ENCODE measurements at places on chromosomes 7 and 10.

DNA sequence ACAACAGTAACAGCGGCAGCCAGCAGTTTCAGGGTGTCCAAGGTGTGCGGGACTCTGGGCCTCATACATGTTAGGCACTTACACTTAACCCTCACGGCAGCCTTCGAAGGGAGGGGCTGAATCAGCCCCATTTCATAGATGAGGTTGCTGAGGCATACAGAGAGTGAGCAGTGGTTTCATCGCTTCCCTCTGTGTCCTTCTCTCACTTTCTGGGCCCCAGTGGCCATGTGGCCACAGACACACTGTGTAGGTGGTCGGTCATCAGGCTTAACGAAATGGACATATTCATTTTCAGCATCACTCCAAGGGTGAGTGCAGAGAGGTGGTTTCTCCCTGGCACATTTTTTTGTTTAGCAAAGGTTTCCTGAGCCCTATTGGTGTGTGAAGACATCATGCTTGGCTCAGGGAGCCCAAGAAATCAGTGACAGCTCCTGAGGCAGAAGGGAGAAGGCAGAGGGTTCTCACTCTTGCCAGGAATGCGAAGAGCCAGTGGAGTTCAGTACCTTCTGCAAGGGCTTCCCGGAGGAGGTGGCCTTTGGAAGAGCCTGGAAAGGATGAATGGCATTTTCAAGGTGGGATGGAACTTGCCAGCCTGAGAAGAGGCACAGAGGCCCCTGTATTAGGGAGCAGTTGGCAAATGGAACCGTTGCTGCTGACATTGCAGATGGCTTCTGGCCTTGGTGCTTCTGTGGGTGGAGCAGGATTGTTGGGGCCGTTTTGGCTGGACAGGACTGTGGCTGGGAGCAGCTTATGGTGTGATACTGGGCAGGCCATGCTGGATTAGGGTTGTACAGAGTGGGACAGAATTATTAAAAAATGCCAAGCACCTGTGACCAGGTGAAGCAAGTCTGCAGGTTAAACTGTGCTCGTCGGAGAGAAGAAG is 61.7 kb upstream of the PPIF start:
- DNase-seq, result peak; percentile 32

DNA sequence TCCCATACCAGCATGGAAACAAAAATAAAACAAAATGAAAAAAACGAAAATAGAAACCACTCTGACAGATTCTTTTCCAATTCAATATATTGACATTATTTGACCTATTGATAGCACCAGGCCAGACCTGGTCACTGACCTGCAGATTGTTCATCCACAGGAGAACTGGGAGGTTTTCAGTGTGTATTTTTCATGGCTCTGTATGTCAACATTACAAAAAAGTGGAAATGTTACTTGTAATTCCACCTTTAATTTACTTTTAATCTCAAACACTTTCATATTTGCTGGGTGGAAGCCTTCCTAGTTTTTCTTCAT is 2.9 kb downstream of the HKDC1 start:
- no peak for DNase-seq

DNA sequence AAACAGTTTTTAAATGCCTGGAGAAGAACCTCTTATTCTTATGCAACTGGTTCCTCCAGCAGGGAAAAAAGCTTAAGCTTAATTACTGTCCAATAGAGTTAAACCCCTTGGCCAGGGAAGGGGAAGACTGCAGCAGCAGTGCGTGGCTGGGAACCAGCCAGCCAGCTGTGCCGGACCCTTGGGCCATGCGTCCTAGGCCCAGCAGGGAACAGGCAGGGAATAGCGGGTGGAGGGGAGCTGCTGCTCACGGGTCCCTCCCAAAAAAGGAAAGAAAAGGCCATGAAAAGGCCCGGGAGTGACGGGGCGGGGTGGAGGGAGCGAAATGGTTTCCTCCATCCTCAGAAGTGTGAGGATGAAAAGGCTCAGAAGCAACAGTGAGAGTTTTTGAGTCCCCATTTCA is 35.2 kb upstream of the HECW1 start:
- peak; percentile 15 for DNase-seq

GRCh38 chr7:83850125-83850524 is 201.2 kb upstream of the SEMA3E start:
- DNase-seq, result no peak

- DNase-seq, result no peak
Measured at GRCh38 chr10:110363572-110364411, 59.1 kb upstream of the SMNDC1 start.

All from MV-4-11 (cell line).